Endothelial cell of umbilical vein (primary cell): ENCODE measurements at places on chromosomes 7 and 10. TPM values are rescaled to one million over a fixed set of nuclear protein-coding genes. Genes with fewer than 3 reads are reported as not detected.

DNA sequence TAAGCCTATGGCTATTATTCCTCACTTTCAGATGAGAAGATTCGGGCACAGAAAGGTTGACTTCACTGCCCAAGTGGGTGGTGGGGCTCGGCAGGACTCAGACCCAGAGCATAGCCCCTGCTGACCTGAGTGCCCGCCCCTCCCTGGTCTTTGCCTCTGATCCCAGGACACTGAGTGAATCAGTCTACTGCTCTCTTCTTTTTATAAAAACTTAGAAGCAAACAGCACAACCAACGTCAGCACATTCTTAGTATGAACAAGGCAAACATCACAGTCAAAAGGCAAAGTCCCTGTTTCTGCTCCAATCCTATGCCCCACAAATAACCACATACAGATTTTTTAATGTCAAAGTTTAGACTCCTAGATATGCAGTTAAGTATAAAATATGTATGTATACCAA lies 237.8 kb downstream of the ZMYND11 start:
- no peak for DNase-seq

DNA sequence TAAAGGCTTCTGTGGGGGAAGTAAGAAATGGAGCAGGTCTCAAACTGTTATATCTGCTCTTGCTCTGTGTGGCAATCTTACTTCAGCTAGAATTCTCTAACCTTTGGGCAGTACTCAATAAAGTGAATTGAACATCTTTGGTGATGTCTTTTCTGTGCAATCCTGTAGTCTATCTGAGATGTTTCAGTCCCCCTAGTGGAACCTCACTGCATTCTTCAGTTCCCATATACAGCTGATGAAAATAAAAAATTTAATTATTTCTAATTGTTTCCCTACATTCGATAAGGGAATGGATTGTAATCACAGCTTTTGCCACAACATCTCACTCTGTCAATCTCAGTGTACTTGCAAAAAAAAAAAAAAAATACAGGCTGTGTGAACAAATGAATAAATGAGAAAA lies 522.6 kb downstream of the DNAJB9 start:
- no peak for DNase-seq

GRCh38 chr7:45098983-45099839 lies 10.4 kb upstream of the NACAD start:
- no peak for DNase-seq

Gene PITX3
- total RNA-seq: not detected in 2 replicates

Gene LRRC4
- 3.8 and 7.1 TPM in 2 replicates for total RNA-seq

Gene FAM25A
- not detected in 2 replicates for total RNA-seq

DNA sequence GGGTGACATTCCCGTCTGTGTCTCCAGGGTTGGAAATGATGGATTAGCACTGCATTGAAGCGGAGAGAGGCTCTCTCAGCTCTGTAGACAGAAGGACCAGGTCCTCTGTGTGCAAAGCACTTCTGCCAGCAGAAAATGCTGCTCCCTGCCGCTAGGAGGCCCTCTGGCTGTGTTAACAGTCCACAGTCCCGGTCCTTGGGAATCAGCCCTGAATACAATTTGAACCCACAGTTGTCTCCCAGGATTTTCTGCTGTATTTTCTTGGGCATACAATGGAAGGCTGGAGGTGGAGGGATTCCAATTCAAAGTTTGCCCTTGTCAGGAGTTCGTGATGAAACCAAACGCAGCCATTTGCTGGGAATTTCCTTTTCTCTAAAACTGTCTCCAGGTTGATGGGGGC lies 205.2 kb downstream of the GLRX3 start:
- no peak for DNase-seq

DNA sequence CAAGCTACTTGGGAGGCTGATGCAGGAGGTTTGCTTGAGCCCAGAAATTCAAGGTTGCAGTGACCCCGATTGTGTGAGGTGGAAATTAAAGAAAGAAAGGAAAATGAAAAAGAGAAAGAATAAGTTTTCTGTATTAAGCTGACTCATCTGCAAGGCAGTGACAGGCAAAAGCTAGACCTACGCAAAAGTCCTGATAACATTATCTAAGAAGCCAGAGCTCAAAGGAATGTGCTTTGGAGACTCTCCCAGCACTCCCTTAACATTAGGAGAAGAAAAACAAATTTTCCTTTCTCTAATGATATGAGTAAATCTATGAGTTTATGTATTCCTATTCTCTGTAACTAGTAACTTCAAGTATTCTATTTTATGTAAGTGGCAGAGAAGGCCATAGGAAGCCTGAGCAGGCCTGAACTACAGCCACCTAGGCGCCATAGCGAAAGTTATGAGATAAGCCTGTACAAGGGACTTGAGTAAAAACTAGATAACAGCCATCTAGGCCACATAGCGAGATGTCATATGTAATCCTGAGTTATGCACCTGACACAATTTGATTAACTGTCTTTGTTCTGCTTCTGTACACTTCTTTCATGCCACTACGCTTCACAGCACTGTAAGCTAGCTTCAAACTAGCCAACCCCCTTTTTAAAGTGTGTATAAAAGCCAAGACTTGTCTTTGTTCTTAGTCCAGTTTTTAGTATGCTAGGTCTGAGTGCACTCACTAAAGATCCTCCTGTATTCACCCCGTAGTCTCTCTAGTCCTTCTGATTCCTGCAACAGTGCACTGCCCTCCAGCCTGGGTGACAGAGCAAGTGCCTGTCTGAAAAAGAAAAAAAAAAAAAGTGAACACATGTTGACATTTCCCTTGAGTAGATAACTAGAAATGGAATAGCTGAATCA lies 9.4 kb upstream of the ZWINT start:
- DNase-seq: no peak

DNA sequence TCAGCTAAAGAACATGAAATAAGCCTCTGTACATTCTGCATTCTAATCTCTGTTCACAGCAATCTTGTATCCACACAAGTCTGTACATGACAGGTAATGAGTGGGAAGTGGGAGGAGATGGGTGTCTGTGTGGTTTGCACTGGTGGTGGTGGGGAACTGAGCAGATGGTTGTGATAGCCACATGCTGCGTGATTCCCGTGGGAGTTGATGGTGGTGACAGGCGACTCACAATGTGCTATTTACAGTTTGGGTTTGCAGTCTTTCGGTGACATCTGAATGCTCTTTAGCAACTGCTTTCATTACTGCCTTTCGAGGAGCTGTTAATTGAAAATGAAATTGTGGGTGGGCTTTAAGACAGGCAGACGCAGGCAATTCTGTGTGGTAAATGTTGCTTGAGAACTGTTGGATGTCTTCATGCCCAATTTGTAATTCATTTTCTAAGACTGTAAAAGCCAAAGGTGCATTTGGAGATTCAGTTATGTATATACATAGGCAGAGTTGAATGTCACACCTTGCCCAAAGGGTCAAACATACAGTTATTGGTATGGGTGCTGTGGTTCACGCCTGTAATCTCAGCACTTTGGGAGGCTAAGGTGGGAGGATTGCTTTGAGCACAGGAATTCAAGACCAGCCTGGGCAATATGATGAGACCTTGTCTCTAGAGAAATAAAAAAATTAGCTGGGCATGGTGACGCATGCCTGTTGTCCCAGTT lies 308.2 kb downstream of the AUTS2 start:
- no peak for DNase-seq
